Erythroblast (primary cell): ENCODE measurements at places on chromosomes 2 and 18.

DNA sequence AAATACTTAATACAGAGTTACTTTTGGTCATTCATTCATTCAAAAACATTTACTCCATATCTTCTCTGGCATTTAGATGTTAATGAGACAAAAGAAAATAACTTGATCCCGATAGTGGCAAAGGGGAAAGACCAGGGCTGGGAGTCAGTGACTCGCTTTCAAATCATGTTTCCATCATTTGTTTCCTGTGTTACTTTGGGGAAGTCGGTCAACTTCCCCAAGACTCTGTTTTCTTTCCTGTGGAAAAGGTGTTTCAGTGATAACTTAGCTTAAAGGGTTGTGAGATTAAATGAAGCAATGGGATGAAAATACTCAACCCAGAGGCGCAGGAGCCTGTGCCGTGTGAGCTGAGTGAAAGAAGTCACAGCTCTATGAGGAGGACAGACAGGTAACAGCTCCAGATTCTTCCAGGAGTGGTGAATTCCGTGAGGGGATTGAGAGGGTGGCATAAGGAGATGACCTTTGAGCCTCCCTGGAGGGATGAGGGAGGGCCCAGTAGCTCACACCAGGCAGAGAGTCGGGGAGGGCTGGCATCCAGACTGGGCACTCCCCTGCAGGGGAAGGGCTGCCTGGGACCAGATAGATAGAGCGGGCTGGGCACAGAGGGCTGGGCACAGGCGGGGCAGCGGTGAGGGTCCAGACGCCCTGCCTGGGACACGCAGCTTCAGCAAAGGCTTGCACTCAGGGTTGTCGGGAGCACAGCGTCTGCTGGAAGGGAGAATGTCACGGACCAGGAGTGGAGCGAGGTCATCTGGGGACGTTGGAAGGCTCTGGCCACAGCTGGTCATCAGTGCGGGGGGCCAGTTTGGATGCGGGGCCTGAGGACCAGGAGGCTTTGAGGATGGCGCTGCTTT lies 70.1 kb downstream of the TSHZ1 start:
- no peak for DNase-seq

GRCh38 chr2:57515366-57515765 lies 531.2 kb upstream of the VRK2 start:
- no peak for DNase-seq

DNA sequence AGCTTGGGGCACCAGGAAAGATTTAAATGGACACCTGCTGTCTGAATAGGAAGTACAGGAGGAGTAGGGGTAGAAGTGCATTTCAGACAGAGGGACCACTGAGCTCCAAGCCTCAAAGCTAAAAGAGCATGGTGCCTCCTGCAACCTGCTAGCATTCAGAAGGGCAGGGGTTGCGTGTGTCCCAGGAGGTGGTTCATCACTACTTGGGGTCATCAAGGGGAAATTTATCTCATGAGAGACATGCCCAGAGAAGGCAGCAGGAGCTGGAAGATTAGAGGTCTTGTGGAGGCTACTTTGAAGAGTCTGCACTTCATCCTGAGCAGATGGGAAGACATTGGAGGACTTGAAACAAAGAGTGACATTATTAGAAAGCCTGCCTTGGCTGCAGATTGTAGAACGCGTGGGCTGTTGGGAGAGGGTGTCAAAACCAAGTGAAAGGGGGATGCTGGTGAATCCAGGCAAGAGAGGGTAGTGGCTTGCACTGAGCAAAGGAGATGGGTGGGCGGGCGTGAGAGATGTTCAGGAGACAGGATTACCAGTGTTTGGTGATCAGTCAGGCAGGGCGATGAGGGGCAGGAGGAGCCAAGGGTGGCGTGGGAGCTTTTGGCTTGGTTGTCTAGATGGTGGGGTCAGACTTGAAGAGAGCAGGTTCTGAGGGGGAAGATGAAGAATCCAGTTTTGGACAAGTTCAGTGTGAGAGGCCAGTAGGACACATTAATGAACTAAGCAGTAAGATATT lies 154.0 kb downstream of the DYSF start:
- DNase-seq: peak; percentile 71

DNA sequence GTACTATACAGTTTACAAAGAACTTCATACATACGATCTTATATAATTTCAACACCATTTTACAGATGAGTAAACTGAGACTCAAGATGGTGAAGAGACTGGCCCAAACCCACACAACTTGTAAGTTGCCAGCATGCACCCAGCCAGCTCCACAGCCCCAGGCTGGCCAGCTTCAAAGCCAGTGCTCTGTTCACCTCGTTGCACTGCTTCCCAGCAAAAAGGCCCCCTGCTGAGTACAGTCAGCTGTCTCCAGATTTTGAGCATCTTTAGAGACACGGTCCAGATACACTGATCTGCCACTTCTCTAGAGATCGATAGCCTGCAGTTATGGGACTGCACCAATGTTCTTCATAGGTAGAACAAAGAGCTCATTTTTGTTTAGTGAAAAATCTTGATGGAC lies 257.2 kb upstream of the CHAC2 start:
- DNase-seq: no peak

DNA sequence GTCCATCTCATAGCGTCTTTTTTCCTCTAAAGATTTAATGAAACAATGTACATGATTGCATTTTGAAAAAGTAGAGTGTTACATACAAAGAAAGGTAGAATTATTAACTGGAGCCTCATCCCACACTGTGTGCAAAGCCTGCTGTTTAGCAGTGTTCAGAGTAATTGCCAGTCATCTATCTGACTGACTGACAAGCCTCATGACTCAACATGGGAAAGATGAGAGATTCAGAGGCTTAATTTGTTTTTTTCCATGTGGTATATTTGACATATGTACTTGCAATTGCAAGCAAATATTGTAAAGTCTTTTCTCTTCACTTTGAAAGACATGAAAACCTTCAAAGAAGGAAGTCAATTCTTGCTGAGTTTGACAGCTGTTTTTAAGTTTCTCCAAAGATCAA lies 14.7 kb downstream of the PCARE start:
- DNase-seq: peak; percentile 27

GRCh38 chr2:73050121-73050545 lies 21.4 kb downstream of the SFXN5 start:
- no peak for DNase-seq

DNA sequence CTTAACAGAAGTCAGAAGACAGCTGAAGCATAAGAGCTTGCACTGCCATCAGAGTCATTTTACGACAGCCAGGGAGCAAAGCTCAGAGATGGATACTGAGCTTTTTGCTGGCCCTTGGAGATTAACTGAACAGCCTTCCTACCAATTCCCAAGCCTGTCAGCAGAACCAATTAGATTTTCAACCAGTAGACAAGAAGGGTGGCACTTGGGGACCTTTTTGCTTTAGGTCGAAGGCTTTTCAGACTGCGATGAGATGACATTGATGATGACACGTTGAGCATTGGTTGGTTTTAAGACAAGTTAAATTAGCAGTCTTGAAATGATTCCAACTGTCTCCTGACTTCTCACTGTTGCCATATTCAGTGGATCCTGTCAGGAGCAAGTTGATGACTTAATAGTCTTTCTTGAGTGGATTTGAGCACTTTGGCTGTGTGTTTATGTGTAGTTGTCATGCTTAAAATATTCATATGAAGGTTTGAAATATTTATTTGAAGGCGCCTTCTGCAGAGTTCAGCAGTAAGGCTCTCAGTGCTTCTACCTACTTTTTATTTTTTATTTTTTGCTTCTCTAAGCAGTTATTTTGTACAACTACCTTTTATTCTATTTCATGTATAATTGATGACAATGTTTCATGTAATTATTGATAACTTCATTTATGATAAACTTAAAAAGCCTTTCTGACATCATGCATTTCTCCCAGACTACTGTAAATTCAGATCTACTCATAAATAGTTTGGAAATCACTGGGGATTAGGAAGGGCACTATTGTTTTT lies 256.7 kb downstream of the CAMKMT start:
- DNase-seq: no peak

GRCh38 chr18:370751-371608 lies 103.1 kb upstream of the THOC1 start:
- DNase-seq: no peak

DNA sequence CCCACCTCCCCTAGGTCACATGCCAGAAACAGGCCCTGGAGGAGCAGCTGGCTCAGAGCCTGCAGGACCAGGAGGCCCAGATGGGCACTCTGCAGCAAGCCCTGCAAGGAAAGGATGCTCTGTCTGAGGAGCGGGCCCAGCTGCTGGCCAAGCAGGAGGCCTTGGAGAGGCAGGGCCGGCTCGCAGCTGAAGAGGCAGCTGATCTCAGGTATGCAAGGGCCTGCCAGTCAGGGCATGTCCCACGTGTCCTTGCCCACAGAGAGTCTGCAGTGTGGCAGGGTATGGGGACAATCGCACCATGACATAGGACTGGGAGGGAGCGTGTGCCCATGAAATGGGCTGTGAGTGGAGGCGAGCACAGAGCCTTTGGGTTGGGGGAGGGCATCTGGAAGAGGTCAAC lies 39.9 kb downstream of the CROCC2 start:
- DNase-seq: no peak

GRCh38 chr2:220701115-220701514 lies 871.0 kb downstream of the EPHA4 start:
- no peak for DNase-seq

DNA sequence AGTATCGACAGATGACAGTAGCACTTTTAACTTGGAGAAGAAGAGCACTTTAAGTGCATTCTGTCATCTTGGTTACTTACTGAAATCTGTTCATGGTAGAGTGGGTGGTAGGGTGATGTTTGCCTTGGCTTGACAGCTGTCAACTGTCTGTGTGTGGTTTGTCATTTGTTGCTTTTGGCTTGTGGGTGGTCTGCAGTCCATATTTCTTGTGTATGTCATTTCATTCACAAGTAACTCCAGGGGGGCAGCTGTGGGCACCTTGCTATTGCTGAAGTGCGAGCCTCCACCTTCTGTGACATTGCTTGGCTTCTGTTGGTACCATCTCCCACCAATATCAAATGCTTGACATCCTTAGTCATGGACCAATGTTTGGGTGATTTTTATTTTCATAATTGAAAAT lies 311.6 kb upstream of the NRP2 start:
- no peak for DNase-seq
